ENCODE measurements at places on chromosomes 3 and 15.
A peak's percentile ranks its signal among the peaks of the same experiment; 100 is the strongest.

DNA sequence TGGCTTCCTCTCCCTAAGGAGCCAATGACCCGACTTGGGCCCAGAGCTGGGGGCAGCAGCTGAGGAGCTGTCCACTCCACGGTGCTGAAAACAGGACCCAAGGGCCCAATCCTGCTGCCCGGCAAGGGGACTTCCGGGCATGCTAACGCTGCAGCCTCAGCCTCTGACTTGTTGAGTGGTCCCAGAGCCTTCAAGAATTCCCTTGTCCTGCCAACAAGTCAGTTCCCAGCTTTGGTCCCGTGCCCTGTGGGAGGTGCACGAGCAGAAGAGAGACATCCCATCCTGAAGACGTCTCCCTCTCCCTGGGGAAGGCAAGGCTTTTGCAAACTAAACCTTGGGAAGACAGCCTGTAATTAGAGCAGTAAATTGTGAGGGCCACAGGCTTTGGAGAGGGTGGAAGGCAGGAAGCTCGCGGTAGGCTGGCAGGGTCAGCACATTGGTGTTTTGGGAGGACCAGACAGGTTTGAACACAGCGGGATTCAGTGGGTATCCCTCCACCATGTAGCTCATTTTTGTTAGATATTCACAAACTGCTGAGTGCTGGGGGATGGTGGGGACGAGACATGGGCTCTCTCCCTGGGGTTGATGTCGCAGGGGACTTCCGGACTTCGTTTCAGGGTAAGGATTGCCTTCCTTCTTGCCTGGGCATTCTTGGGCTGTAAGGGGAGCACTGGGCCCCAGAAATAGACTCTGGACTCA, 29.8 kb upstream of the PRR23E start:
- no peak for DNase-seq

DNA sequence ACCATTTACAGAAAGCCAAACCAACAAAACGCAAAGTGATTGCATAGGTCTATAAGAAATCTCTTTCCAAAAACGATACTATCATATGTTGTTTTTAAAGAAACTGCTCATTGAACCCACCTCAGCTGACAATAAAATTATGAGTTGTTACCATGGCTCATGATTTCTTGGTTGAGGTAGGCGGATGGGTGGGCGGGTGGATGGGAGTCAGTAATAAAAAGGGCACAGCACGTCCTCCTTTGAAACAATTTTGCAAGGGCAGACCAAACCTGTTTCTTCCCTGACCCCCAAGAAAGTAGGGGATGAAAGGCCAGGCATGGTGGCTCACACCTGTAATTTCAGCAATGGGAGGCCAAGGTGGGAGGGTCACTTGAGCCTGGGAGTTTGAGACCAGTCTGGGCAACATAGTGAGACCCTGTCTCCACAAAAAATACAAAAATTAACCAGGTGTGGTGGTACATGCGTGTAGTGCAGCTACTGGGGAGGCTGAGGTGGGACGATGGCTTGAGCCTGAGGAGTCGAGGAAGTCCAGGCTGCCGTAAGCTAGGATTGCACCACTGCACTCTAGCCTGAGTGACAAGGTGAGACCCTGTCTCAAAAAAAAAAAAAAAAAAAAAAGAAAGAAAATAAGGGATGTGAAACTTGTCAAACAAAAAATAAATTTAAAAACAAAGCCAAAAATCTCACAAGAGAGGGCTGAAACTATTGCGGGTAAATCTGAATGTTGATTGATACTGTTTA, 2.1 kb downstream of the ABHD10 start:
- no peak for DNase-seq

DNA sequence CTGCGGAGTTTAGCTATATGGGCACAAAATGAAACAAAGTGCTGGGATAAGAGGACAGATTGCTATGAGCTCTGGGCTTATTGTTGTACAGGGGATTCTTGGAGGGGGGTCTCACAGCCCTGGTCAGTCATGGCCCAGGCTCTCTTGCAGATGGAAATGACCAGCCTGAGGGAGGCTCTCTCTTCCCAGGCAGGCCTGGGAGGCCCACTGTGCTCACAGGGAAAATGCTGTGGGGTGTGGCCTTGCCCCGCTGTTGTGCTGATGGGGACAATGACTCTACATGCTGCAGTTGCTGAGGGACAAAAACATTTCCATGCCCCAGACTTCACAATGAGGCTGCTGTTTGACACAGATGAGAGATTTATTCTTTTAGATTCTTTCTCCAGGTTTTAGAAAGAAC, 202.2 kb downstream of the KLF13 start:
- no peak for DNase-seq

DNA sequence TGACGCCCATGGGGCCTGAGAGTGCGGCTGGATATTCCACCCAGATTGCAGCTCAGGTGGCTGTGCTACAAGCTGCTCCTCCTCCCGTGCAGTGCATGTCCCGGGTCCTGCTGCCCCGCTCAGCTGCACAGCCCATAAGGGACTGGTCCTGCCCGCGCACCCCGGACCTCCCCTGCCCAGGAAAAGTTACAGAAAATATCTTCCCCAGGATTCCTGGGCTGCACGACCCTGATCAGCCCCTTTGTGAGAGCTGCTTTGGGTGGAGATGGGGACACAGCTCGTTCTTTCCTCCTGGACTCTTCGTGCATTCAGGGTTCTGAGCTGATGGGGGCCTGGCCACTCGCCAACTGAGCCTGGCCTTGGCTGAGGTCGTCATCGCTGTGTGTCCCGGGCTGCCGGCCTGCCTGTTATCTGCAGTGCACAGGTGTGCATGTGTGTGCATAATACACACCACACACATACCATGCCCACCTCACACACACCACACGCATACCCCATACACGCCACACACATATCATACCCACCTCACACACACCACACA, 28.8 kb downstream of the APBA2 start:
- DNase-seq: no peak

GRCh38 chr3:104846270-104846669, 520.4 kb upstream of the ALCAM start:
- no peak for DNase-seq

- no peak for DNase-seq
Measured at GRCh38 chr3:124352149-124352539, 360.2 kb upstream of the ROPN1 start.

- DNase-seq: peak; percentile 38
Measured at GRCh38 chr15:34514251-34514670, 69.2 kb downstream of the GOLGA8B start.

- peak; percentile 34 for DNase-seq
Measured at GRCh38 chr3:94004301-94004910, 24.0 kb downstream of the STX19 start.

DNA sequence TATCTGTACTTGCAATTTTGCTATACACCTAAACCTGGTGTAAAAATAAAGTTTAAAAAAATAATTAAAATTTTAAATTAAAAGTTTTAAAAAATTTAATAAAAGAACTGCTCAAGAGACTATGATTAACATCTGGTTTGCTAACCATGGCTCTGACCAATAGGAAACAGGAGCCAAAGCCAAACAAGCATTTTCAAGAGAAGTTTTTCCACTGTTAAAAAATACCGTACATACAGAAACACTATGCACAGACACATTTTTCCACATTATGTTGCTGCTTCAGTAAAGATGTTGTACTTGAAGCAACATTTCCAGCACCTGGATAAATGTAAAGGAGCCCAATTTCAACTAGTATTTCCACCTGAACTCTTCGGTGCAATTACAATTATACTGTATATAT, 543.9 kb upstream of the NAALADL2 start:
- DNase-seq: no peak

- DNase-seq: peak; percentile 74
Measured at GRCh38 chr3:52339612-52340011, 23.5 kb downstream of the DNAH1 start.

GRCh38 chr3:148641722-148642121, 56.0 kb upstream of the AGTR1 start:
- no peak for DNase-seq

GRCh38 chr3:18745472-18745871, 320.3 kb upstream of the SATB1 start:
- DNase-seq: no peak

DNA sequence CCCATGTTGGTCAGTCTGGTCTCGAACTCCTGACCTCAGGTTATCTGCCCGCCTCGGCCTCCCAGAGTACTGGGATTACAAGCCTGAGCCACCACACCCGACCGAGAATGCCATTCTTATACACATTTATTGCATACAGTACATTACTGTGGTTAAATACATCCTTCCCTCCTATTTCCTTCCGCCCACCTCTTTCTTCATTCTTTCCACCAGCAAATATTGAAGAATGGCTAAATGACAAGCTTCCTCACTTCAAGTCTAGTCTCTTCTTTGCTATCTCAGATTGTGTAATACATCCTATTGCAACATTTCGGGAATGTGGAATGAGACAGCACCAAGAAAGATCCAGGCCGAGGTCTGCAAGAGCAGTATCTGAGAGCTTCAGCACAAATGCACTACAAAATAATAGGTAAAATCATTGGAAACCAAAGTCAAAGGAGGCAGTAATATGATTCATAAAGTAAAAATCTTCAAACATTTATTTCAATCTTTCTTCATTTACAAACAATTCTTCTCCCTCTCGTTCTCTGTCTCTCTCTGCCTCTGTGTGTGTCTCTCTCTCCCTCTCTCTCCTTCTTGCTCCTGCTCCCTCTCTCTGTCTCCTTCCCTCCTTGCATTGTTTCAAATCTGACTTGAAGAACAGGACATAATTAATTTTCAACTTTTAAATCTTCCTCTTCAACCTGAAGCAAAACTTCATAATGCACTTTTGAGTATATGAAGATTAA, 94.7 kb upstream of the TGFBR2 start:
- no peak for DNase-seq

DNA sequence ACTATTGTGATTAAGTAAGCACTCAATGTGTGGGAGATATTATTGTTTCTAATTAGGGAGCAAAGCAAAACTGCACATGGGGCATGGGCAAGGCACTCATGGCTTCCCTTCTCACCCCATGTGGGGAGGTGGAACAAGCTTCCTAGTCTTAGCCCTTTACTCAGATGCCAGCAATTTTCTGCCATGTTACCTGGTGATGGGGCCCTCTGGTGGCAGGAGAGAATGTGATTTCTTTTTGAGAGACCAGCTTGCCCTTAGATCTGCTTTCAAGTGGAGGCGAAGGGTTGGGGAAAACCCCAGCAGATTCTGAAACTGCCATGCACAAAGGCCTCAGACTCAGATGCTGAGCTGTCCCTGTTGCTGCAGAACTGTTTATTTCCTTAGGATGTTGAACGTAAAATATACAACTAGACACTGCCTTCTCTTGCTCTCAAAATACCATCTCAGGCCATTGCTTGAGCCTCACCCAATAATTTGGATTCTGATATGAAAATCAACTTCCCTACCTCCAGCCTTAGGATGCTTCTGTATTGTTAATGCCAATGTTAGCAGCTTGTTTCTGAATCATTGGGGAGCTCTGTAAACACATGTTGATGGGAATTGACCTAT, 130.2 kb upstream of the TPRG1 start:
- DNase-seq: peak; percentile 72

- no peak for DNase-seq
Measured at GRCh38 chr3:171752329-171752728, 58.0 kb downstream of the PLD1 start.

- peak; percentile 91 for DNase-seq
Measured at GRCh38 chr3:141057946-141058800, 7.0 kb downstream of the SPSB4 start.

DNA sequence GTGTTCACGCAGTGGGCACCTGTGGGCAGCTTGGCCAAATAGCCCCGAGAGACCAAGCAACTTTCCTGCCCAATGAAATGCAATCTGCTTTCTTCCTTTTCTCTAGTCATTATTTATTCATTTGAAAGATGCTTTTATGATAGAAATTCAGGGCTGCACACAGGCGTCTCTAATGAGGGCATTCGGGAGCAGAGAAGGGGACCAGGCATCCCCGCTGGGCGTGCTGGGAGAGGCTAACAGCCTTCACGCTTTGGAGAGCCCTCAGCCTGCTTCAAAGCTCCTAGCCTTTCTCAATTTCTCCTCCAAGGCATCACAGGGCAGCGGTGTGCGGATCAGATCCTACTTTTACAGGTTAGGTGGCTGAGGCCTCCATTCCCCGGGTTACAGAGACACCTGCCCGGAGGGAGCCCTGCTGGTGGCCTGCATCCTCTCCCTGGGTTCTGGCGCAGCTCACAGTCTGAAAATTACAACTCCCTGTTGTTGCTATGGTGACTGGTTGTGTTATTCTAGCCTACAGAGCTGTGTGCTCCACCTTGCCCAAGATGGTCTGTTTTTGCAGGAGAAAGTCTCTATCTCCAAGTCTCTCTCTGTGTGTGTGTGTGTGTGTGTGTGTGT, 21.8 kb upstream of the KLF13 start:
- peak; percentile 51 for DNase-seq

- DNase-seq: no peak
Measured at GRCh38 chr15:44325568-44325967, 37.0 kb downstream of the GOLM2 start.

GRCh38 chr15:77607894-77608261, 24.8 kb downstream of the LINGO1 start:
- peak; percentile 73 for DNase-seq

DNA sequence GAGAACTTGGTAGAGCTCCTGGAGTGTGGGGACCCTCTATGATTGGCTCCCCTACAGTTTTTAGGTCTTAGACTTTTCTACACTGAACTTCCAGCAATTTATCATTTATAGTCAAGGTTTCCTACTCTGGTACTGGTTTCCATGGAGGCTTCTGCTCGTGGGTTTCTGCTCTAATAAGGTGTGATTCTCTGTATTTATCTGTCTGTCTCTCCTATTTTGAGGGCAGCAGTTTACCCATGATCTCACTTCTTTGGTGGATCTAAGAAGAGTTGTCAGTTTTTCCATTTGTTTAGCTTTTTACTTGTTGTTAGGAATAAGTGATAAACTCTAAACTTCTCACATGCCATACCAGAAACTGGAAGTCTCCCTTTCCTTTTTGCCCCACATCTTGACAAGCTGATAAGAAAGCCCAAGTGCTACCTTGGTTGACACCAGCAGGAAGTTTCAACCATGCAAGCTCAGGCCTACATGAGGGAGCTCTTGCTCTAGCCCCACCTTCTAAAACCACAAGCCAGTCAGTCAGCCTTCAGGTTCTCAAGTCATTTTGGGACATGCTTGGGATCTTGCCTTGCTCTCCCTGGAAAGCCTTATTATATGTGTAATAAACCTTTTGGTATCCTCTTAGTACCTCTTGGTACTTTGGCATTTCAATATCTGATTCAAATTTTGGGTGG, 10.0 kb downstream of the TIMMDC1 start:
- no peak for DNase-seq

- no peak for DNase-seq
Measured at GRCh38 chr3:162994165-162994564, 1497.6 kb downstream of the OTOL1 start.

All from SK-N-DZ (cell line).